ENCODE measurements at places on chromosomes 2 and 18.

DNA sequence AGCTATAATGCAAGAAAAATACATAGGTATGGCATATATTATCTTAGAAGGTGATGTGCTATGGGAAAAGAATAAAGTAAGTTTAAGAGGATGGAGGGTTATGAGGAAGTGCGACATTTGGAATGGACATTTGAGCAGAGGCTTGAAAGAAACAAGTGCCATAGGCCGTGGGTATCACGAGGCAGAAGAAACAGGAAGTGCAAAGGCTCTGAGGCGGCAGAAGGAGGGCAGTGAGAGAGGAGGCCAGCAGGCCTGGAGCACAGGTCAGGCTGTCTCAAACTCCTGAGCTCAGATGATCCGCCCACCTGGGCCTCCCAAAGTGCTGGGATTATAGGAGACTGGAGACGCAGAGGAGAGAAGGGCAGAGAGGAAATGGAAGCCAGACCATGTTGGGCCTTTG, 40.7 kb upstream of the EPHA4 start:
- DNase-seq: no peak

DNA sequence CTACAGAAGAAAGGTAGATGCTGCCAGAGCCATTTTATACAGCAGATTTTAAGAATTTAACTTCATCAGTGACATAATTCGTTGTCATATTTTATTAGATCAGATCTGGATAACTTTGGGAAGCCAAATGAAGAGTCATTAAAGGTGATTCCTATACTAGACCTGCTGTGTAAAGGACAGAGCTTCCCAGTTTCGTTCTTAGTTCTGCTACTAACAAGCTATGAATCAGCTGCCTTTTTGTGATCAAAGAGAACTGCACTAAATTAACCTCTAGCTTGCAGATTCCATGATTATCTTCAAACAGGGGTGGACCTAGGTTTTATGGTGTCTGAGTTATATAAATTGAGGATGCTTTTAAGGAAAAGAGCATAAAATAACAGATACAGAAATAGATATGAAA, 926.5 kb upstream of the ACVR2A start:
- DNase-seq: no peak

DNA sequence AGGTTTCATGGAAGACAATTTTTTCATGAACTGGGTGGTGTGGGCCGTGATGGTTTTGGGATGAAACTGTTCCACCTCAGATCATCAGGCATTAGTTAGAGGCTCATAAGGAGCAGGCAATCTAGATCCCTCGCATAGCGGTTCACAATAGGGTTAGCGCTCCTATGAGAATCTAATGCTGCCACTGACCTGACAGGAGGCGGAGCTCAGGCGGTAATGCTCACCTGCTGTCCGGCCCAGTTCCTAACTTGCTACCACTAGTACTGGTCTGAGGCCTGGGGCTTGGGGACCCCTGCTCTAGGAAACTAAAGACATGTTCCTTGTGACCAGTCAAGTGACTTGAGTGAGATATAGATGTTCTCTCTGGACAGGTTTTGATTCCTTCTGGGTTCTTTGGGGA, 49.2 kb downstream of the OXER1 start:
- DNase-seq: no peak

- DNase-seq: no peak
Measured at GRCh38 chr2:36455011-36455410, 99.4 kb downstream of the CRIM1 start.

DNA sequence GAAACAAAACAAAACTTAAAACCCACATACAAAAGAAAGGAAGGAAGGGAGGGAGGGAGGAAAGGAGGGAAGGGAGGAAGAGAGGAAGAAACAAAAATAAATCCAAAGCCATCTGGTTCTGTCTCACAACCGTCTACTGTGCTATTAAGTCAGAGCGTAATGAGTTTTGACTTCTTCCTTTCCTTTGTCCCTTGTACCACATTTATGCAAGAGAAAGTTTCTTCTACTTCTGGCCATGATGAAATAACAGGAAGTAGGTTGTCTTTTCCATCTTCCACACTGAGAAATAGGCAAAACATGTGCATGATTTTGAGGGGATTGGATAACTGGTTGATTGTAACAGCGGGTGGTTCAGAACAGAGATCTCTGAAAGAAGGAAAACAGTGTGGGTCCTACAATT, 121.4 kb downstream of the CTAGE1 start:
- peak; percentile 7 for DNase-seq

GRCh38 chr2:100235581-100235980, 86.7 kb downstream of the LONRF2 start:
- DNase-seq: no peak

GRCh38 chr2:169093535-169093934, 24.2 kb downstream of the DHRS9 start:
- no peak for DNase-seq
